ENCODE measurements at places on chromosomes 1 and 21.
A peak's percentile ranks its signal among the peaks of the same experiment; 100 is the strongest.

DNA sequence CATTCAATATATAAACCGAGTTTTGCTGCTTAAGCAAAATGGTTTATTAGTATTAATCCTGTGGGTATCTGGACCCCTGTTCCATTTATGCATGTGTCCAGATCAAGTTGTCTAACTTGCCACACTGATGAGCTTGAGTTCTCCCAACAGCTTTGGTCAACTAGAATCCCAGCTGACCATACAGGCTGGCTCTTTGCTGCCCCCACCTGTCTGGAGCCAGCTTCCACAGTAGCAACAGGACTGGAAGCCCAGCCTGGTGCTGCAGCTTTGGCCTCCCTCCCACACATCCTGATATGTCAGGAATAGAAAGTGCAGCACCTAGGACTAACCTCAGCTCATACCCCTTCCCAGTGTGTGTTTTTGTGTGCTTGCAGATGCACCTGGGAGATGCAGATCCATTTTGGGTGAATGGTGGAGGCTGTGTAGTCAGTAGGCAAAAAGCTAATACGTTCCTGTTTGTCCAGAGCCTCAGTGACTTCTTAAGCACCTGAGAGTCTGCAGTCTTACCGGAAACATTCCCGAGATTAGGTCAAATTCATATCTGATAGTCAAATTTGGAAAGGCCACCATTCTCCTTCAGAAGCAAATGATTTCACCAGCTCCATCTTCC is 40.9 kb upstream of the BEND5 start:
- DNase-seq = peak; percentile 21

DNA sequence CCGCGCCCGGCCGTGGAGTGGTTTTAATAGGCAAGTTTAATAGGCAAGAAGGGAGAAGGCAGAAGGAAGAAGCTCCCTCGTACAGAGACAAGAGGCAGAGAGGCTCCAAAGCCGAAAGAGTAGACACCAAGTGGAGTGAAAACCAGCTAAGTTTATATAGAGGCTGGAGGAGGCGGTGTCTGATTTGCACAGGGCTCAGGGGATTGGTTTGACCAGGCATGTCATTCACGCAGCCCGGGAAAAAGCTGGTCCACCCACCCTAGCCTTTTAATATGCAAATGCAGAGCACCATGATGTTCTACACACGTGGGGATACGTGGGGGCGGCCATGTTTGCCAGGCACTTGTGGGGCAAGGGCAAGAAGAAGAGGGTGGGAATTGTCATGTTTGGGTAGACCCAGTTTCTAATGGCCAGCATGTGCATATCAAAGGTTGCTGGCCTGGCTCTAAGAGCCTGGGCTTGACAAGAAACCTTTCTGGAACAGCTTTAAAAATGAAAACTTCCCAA is 18.0 kb upstream of the SOD1 start:
- no peak for DNase-seq

DNA sequence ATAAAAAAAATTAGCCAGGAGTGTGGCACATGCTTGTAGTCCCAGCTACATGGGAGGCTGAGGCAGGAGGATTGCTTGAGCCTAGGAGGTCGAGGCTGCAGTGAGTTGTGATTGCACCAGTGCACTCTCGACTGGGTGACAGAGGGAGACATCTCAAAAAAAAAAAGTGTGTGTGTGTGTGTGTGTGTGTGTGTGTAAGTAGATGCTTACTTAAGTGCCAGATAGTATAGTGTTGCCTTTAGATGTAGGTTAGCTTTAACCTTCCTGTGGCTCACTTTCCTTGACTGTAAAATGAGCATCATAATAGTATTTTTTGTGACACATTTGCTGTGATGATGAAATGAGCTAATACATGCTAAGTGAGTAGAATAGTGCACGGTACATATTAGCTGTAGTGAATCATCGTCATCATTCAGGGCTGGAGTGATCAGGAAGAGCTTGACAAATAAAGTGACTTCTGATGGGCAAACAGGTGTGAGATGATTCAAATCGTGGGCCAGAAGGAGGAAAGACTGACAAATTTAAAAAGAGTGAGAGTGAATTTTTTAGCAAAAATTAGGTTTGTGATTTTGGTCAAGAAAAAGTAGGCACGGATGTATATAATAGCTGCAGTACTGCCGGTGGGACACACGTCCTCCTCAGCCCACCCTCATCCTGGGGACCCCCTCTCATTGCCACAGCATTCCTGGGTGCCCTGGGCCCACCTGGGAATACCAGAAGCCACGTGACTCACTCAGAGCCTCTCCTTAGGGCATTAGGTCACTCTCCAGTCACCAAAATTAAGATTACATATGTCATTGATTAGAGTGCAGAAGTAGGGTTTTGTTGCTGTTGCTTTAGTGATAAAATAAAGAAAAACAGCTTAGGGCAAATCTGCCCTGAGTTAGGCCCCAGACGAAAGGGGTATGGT is 33.9 kb downstream of the EIF2D start:
- DNase-seq = no peak

- no peak for DNase-seq
Measured at GRCh38 chr1:31931593-31932225, 6.5 kb downstream of the PTP4A2 start.

DNA sequence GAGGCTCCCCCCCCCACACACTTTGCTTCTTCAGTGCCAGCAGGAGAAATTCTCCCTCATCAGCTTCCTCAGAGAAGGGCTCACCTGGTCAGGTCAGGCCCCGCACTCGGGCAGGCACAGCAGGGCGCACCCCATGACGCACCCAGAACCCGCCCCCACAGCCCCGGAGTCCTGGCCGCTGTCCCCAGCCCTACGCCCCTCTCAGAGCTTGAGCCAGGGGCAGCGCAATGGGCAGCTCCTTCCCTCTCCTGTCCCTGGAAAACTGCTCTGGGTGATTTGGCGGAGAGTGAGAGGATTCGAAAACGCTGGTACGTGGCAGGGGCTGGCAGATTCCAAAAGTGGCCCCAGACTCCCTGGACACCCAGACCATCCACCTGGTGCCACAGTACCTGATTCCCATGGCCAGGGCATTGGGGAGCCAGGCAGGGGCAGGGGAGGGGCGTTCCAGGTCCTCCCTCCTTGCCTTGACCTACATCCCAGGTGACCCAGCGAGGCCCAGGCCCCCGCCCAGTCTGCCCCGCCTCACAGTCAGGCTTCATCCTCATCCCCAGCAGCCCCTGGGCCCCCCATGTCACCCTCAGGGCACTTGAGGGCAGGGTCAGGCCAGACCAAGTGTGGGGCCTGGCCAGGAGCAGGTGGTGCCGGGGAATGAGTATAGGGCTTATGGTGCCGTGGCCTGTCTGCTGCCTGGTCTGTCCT is 23.7 kb downstream of the RRP1 start:
- no peak for DNase-seq

GRCh38 chr21:43970551-43970950 is 41.6 kb upstream of the TRAPPC10 start:
- no peak for DNase-seq

GRCh38 chr1:53730224-53730865 is 8.6 kb downstream of the GLIS1 start:
- DNase-seq = no peak

DNA sequence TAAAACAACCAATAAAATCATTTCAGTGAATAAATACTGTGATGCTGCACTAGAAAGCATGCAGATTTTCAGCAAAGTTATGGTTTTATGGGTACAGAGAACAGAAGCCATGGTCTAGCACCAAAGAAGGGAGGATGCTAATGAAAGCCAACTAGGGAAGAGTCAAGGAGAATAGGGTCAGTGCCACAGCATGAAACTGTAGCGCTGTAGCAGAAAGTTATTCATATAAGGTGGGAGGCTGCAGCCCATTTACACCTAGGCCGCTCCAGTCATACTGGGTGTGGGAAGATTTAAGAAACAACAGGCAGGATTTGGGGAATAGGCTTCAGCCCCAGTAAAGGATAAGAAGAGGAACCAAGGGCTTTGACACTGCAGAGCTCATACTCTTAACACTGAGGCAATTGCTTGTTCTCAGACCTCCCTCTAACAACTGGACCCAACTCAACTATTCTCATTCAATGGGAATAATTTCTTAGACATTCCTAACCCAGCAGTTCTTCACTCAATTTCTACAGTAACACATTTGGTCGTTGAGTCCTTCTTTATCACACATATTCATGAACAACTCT is 4.4 kb downstream of the IFI16 start:
- DNase-seq = no peak

DNA sequence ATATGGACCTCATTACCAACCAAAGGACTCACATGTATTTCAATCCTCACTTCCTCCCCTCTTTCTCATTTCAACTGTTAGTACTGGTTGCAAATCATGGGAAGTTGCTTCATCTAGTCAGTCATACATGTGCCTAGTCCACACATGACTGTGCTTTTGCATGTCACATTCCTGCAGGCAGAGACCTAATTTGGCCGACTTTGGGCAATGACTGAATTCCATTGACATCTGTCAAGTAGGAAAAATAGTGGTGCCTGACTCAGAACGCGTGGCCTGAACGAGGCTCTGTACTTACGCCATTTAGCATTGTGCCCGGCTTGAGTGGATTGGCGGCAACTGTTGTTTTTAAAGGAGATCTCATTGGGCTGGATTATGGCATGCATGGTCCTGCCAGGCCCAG is 18.0 kb downstream of the PTPRU start:
- DNase-seq = no peak

DNA sequence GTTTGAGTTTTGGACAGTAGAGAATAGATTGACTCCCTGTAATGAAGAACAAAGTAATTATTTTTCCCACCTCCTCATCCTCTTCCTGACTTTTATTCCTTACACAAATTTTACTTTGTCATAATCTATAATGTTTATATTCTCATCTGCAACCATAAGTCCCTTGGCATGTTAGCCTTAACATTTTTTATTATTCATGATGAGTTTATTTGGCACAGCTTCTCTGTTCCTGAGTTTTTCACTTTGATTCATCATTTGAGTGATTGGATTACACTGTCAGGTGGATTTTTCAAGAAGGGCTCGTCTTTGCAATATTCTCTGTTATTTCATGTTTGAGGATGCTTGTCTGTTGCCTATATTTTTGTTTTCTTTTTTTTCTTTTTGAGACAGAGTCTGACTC is 35.7 kb downstream of the TNFRSF8 start:
- DNase-seq = no peak

GRCh38 chr1:98921817-98922216 is 82.8 kb downstream of the PLPPR5 start:
- no peak for DNase-seq

DNA sequence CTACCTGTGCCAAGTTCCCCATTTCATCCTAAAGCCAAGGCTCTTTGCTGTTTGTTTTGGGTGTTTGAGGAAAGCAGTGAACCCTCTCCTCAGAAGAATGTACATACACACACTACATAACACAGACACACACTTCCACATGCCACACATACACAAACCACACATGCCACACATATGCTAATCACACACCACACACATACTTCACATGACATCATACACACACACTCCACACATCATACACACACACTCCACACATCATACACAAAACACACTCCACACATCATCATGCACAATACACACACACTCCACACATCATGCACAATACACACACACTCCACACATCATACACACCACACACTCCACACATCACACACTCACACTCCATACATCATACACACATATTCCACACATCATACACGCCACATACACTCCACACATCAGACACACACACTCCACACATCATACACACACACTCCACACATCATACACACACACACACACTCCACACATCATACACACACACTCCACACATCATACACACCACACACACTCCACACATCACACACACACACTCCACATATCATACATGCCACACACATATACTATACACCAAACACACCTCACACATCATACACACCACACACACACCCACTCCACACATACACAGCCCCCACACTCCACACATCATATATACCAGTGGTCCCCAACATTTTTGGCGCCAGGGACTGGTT is 22.7 kb upstream of the ZNF436 start:
- no peak for DNase-seq

GRCh38 chr1:108575375-108575774 is 15.5 kb downstream of the EEIG2 start:
- no peak for DNase-seq

DNA sequence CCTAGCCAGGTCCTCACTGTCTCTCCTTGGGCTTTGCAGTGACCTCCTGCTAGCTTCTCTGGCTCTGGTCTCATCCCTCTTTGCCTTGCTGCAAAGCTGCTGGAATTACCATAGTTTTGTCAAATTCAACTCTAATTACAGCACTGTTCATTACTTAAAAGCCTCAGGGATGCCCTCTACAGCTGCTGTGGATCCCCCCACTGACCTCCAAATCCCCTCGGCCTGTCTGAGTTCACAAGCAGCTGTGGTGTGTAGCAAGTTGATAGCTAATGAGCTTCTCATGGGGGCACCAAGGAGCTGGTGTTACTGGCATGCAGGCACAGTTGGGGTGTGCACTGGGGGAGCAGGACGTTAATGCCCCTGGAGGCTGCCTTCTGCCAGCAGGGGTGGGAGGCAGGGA is 24.8 kb downstream of the NIPAL3 start:
- DNase-seq = no peak

- no peak for DNase-seq
Measured at GRCh38 chr1:69585666-69586065, 17.9 kb downstream of the LRRC7 start.

DNA sequence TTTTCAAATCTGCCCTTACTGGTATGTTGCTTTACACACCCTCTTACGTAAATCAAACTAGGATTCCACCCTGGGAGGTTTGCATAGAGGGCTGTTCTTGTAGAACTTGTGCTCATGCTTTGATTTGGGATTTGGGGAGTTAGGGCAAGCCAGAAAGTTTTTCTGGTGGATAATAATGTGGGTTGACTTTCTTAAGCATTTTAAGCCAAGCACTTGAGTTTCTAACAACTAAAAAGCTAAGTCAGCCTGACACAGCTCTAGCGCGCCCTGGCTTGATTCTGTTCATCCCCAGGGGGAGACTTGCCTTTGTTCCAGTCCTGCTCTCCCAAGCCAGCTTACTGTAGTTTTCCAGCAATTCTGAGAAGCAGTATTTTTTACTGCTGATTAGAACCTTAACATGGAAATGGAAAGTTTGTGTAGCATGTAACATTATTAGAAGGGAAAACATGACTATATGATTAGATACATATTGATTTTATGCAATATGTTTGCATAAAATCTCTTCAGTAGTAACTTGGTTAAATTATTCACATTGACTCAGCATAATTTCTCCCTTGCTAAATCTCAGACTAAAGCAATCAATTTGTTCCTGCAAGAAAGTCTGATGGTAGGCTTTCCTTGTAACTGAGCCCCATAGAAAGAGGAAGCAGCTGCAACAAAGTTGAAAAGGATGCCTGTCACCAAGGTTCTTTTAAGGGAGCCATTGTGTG is 11.0 kb upstream of the PGD start:
- no peak for DNase-seq

- DNase-seq = no peak
Measured at GRCh38 chr1:160225345-160225744, 20.2 kb downstream of the PEA15 start.

Measured in NCI-H2107 (cell line).